NCI-H226 (cell line): ENCODE measurements at places on chromosomes 4 and X.
A peak's percentile ranks its signal among the peaks of the same experiment; 100 is the strongest.

- DNase-seq, result no peak
Measured at GRCh38 chr4:43560047-43560446, 667.5 kb downstream of the GRXCR1 start.

GRCh38 chrX:35115205-35115604 is 172.6 kb downstream of the FAM47B start:
- DNase-seq, result no peak

- DNase-seq, result no peak
Measured at GRCh38 chrX:107677501-107677901, 49.2 kb downstream of the PRPS1 start.

DNA sequence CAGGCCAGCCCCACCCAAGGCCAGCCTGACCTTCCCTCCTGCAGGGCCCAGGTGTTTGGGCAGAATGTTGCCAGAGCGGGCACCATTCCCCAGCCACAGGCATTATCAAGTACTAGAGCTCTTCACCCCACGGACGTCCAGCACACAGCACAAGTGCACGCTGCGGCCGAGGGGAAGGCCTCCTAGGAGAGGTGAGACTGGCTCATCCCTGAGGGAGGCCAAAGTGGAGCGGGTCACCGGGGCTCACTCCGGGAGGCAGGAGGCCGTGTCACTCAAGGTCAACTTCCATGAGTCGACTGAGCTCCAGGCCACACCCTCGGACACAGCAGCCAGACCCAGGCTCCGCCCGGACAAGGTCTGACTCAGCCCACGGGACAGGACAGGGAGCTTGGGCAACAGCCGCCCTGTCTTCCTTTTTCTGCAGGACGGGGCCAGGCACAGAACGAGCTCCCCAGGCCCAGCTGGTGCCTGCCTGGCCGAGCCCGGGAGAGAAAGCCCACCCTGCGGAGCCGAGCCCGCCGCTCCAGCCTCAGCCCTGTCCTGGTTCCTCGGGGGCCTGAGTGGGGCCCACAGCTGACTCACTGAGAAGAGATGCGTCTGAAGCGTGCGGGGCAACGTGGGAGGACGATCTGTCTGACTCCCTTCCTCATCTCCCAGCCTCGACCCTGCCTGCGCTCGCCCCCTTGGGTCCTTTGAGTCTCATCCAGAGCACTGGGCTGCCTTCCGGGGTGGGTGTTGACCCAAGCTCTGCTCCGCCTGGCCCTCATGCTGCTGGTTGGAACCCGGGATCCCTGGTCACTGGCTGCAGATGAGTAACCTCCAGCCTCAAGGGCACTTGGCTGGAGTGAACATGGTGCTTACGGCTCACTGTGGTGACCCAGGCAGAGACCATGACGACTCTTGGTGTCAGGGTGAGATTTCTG is 1.6 kb downstream of the SLC49A3 start:
- DNase-seq, result peak; percentile 82

- no peak for DNase-seq
Measured at GRCh38 chr4:26360864-26361263, 40.0 kb downstream of the RBPJ start.

DNA sequence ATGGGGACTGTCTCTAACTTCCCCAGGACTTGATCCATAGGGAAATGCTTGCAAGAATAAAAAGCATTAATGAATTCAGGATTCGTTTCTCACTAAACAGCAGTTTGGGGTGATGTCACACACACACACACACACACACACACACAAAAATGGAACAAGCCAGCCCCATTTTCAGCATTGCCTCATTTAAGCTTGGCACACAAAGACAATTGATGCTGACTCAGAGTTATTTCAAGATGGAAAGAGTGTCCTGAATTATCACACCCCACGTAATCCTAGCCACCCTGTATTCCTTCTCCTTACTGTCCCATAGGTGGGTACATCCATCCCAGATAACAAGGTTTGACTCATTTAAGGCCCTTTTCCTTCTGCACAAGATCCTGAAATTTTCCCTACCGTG is 345.1 kb upstream of the HS3ST1 start:
- DNase-seq, result no peak

DNA sequence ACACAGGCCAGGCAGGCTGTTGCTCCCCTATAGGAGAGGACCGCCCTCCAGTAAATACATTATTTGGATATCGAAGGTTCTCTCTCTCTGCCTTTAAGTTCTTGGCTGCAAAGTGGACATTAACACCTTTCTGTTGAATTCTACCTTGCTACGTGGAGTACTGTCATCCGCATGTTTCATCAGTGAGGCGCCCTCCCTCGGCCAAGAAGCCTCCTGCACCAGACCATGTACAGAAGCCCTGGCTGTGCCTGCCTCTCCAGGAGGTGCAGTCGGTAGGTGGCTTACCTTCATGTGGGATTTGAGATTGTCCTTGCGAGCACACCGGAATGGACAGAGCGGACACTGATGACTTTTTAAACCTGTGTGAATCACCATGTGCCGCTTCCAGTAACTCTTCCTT is 46.7 kb downstream of the ZNF827 start:
- no peak for DNase-seq

DNA sequence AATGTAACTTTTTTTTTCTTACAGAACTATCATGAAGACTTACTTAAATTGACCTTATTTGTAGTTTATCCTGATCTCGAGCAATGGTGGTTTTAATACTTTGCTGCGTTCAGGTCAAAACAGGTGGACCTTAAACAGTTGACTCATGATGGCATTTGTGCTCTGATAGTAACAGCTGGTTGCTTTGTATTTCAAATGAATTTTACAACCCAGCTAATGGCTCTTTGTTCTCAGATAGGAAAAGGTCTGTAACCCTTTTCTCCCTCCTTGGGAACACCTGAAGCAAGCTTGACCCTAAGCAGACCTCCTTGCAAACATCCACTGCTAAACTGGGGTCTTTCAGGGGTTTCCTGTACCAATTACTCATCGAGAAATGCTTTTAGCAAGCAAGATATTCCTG is 79.2 kb downstream of the F11 start:
- DNase-seq, result no peak

GRCh38 chr4:185712350-185713024 is 99.5 kb downstream of the SORBS2 start:
- DNase-seq, result no peak

DNA sequence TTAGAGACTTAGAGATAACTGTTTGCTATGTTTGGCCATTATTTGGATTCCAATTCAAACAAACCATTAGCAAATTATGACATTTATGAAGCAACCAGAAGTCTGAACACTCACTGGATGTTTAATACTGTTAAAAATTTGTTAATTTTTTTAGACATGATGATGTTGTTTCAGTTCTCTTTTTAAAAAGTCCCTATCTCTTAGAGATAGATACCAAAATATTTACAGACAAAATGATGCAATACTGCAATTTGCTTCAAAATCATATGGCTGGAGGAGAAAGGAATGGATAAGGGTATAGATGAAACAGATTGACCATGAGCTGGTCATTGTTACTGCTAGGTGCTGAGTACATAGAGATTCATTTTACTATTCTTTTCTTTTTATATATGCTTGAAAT is 534.6 kb downstream of the BCOR start:
- no peak for DNase-seq

DNA sequence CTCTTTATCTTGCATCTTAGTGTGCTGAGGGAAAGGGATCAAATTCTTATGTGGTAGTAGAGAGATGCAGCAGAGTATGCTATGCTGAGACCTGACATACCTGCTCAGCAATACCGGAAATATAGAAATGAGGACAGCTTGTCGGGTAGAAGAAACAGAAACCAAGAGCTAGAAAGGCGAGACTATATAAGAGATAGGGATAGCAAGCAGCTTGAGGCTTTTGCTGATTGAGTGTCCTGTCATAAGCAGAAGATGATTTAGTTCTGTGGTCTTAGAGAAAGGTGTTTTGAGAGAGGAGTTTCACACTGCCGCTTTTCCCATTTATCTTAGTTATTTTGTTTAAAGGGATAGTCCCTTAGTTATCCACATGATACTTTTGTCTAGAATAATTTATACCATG is 31.7 kb downstream of the USP9X start:
- peak; percentile 9 for DNase-seq

DNA sequence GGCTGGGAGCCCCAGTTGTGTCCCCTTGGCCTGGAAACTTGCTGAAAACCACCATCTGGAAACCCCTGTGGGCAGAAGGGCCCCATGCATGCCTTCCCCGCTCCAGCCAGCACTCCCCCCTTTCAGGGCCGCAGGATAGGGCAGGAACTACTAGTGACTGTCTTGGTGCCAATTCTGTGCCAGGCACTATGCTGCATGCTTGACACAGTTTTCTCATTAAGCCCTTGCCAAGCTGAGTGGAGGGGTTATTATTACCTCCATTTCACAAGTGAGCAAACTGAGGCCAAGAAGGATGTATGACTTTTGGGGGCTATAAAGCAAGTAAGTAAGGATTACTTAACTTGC is 73.6 kb upstream of the PJA1 start:
- no peak for DNase-seq

DNA sequence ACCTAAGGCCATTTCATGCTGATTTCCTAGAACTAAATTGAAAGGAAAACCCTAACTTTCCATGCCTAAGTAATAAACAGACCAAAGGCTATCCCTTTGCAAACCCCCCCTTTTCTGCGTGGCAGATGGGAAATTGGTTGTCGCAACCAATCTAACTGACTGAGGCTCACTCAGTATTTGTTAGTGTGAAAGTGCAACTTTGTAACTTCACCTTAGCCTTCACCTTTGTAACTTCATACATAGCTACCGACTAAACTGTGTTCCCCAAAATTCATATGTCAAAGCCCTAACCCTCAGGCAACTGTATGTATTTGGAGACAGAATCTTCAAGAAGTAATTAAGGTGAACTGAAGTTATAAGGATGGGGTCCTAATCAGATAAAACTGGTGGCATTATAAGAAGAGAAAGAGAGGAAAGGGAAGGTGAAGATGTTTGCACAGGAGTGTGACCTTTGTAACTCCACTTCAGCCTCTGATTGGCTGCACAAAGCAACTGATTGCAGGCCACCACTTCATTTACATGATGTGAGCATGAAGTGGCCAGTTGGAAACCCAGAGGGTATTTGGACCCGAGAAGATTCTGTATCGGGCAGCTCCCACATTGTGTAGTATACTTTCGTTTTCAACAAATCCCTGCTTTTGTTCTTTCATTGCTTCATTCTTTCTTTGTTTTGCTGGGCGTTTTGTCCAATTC is 4.9 kb upstream of the TMEM33 start:
- no peak for DNase-seq

DNA sequence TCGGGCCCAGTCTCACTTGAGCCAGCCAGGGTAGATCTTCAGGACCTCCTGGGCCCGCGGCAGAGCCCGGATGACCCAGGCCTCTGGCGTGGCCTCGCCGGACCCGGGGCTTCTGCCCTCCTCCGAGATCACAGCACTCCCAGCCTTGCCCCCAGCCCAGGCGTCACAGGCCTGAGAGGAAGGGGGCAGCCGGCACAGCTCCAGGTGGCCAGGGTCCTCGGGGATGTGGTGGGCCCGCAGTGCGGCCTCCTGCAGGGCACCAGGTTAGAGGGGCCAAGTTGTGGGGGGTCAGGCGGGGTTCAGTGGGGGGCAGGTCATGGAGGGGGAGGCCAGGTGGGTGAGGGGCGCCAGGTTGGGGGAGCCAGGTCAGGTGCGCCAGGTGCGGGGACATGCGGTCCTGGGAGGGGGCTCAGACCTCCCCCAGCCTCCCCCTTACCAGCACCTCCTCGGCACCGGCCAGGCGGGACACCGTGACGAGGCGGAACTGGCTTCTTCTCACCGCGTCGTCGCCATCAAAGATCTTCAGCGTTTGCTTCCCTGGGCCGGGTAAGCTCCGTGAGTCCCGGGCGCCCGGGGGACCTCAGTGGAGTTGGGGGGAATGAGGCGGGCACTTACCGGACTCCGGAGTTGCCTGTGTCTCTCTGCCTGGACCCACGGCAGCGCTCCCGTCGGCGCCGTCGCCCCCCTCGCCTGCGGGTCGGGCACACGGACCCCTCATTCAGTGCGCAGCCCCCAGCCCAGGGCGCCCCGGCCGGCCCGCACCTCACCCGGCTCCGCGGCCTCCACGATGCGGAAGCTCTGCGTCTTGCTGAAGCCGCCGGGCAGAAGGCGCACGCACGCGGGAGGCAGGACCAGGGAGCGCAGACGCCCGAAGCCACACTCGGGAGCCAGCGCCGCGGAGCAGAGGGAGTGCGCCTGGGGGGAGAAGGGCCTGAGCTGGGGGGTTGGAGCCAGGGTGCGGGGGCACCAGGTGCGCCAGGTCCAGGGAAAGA is 6.0 kb downstream of the DGKQ start:
- no peak for DNase-seq

DNA sequence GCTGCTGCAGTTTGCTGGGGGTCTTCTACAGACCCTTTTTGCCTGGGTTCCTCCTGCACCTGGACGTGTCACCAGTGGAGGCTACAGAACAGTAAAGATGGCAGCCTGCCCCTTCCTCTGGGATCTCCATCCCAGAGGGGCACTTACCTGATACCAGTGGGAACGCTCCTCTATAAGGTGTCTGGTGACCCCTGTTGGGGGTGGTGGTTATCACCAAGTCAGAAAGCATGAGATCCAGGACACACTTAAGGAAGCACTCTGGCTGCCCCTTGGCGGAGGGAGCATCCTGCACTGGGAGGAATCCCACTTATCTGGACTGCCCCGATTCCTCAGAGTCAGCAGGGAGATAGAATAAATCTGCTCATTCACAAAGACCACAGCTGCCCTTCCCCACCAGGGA is 218.9 kb upstream of the GALNTL6 start:
- no peak for DNase-seq

GRCh38 chr4:105966051-105966450 is 70.8 kb downstream of the NPNT start:
- DNase-seq, result peak; percentile 78

DNA sequence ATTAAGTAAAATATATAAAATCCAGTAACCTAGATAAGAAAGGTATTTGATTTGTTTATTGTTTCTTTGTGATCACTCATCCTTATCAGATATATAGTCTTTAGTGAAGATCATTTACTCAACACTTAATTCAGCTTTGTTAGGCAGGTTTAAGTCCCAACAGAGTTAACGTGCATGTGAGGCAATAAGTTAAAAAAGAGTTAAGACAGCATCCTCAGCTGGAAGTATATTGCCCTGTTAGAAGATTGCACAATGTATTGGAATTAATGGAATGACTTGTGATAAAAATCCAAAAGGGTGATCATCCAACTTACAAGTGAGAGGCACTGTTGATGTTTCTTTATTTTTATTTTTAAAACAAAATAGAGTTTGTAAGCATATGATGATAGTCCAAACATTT is 1162.1 kb downstream of the RAPGEF2 start:
- DNase-seq, result no peak

DNA sequence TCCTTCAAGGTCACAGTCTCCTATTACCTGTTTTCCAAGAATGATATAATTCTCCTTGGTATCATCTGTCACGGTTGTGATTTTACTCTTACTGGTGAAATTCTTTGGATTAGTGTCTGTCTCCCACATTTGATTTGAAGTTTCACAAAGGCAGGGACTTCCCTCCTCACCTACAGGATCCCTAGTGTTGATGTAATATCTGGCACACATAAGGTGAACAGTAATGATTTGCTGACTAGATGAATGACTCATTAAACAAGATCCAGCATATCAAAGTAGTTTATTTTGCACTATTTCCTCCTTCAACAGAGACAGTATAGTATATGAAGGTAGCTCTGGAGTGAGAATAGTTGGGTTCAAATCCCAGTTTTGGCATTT is 135.3 kb upstream of the IL1RAPL2 start:
- DNase-seq, result no peak

GRCh38 chr4:42654631-42655268 is 2.2 kb downstream of the ATP8A1 start:
- DNase-seq, result peak; percentile 76

GRCh38 chrX:69151866-69152284 is 13.4 kb downstream of the PJA1 start:
- no peak for DNase-seq
